ENCODE measurements at places on chromosomes 6 and 20.
A peak's percentile ranks its signal among the peaks of the same experiment; 100 is the strongest.

DNA sequence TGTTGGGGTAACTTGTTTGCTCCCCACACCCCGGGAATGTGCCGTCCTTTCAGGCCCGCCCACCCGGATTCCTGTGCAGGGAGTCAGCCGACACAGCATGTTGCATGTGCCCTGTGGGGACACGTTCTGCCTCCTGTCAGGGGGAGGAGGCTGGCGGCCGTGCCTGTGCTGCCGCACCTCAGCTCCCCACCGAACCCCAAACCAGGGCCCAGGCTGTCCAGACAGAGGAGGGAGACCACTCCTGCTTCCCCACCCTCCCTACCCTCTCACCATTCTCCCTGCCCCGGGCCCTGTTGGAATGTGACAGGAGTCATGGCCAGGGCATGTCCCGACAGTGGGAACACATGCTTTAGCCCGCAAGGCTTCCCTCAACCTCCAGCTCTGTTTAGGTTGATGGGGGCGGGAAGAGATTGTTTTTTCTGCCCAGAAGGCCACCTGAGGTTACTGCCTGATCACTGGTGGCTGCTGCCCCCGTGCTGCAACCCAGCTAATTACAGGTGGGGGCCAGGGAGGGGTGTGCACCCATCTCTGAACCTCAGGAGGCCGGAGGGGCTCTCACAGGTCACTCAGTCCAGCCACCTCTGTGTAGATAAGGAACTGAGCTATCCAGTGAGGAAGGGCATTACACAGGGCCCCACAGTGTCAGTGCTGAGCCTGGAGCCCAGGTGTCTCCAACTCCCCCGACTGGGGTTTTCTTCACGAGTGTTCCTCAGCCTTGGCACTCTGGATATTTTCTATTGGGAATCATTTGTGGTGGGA lies 13.6 kb downstream of the LRRC73 start:
- peak; percentile 25 for DNase-seq

DNA sequence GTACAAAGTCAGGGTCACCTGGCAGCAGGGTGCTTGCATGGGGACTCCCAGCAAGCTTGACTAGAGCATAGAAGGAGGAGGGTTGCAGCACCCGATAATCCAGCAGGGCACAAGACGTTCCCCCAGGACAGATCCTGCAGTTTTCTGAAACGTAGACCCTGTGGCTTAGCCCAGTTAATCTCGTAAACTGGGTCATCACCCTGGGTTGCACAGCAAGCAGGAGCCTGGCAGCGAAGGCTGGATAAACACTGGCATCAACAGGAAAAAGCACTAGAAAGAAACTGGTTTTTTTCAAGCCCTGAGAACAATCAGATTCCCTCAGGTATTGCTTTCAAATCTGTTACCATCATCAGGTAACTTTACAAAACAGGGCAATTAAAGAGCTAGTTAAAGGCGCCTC lies 92.6 kb downstream of the PDE7B start:
- DNase-seq: no peak

GRCh38 chr6:56525974-56526789 lies 116.5 kb downstream of the DST start:
- DNase-seq: no peak

DNA sequence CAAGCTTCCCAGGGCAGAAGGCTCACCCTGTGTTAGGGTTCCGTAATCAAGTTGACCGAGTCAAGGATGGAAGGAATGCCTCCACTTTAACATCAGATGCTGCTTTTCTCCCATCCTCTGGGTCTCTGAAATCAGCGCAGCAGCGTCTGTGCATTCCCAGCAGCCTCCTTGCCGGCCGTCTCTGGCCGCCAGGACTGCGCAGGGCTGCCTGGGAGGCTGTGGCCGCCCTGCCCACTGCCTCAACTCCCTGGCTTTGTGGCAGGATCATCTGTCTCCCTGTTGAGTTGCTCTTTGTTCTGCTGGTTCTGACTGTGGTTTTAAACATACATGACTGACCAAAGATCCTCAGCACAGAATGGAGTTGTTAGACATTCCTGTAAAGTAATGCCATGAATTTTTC lies 56.5 kb downstream of the DLL1 start:
- DNase-seq: no peak

- DNase-seq: peak; percentile 15
Measured at GRCh38 chr6:152642578-152643375, 5.6 kb upstream of the SYNE1 start.

DNA sequence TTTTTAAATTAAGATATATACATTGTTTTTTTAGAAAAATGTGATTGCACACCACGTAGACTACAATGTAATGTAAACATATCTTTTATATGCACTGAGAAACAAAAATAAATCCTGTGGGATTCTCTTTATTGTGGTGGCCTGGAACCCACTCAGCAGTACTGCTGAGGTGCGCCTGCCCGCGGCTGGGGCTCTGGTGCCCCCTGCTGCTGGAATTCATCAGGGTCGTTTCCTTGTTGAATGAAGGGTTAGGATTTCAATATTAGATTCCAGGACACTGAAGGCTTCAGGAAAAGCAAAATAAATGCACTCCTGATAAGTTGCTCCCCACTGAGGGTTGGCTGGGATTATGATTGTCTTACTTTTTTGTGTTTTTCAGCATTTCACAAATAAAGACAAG lies 175.8 kb upstream of the GGTLC1 start:
- peak; percentile 44 for DNase-seq

- DNase-seq: no peak
Measured at GRCh38 chr20:23264545-23264944, 86.0 kb upstream of the NXT1 start.

DNA sequence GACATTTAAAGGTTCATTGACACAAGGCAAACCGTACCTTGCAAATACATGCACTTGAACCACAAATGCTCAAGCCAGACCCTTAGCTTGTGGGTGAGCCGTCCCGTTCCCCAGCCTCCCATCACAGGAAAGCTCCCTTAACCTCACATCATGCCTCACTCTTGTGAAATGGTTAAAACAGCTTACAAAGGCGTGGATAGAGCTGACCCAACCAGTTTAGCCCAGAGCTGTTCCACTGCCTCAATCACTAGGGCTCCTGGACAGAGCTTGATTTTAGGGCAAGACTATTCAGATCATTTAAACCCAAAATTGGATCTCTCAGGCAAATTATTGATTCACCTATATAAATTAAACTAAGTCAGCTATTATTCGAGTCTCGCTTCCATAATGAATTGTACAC lies 229.6 kb upstream of the TAB2 start:
- DNase-seq: no peak

DNA sequence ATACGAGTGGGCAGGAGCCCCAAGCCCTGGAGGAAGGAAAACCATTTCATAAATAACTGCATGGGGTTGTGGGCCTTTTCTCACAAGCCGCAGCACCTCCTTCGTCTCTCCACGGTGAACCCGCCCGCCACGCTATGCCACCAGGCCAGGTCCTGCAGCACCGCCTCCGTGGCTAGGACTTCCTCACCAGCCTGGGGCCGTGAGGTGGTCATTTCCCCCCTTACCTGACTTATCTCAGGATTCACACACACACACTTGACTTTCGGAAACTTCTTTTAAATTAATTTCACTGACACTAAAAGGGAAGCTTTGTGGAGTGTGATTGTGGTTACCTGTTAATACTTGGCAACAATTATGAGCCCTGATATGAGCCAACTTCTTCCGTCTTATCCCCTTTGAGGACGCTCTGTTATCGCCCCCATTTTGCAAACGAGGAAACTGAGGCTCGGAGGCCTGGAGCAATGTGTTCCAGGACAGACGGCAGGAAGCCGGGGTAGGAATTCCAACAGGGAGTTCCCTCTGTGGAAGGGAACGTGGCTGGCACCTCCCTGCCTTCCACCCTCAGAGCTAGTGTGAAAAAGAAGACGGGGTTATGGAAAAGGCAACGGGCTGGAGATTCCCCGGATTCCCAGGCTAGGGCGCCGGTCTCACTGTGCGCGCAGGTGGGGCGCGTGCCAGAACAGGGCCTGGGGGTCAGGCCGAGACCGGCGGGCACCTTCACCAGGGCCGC lies 817 bp upstream of the SLCO4A1 start:
- no peak for DNase-seq

- no peak for DNase-seq
Measured at GRCh38 chr6:111278731-111279130, 191.4 kb downstream of the SLC16A10 start.

DNA sequence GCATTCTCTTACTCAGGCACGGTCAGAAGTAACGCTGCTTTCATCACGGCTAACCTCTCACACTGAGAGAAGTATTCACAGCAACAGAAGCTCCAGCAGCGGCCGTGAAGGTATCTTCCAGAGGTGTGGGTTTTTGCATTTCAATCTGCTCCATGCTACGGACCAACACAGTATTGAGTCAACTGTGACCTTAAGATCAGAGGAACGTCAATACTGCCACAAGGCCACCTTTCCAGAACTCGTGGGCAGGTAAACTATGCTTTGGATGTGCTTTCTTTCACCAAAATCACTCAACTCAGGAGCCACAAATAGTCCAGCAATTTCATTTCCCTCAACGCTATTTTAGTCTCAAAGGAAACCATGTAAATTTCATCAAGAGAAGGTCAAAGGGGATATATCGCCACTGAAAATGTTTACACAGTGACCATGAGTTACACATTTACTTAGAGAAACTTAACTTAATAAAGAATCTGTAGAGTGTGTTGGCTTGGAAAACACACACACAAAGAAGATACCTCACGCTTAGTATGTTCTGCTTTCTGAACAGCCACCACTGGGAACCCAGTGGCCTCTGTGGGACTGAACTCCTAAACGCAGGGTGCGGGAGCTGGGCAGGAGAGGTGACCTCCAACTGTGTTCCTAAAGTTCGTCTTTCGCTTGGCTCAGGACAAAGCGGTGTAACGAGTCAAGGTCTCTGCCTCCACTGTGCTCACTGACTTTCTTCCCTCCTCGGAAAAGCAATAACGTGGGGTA lies 27.9 kb downstream of the TXNDC5 start:
- DNase-seq: no peak

DNA sequence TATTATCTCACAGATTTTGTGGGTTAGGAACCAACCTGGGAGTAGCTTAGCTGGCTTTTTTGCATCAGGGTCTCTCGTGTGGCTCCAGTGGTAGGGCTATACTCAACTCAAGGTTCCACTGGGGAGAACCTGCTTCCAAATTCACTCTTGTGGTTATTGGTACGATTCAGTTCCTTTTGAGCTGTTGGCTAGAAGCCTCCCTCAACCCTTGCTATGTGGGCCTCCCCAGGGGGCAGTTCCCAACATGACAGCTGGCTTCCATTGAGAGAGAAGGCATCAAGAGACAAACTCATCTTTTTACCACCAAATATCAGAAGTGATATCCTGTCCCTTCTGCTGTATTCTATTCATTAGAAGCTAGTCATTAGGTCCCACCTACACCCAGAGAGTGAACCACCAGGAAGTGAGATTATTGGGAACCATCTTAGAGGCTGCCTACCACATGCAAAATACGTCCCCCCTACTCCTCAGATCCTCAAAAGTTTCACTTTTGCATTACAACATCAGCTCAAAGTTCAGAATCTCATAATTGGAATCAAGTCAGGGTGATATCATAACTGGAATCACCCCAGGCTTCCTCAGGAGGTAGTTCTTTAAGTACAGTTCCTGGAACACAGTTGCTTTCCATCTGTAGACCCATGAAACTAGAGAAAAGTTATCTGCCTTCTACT lies 30.9 kb downstream of the MKKS start:
- DNase-seq: no peak

DNA sequence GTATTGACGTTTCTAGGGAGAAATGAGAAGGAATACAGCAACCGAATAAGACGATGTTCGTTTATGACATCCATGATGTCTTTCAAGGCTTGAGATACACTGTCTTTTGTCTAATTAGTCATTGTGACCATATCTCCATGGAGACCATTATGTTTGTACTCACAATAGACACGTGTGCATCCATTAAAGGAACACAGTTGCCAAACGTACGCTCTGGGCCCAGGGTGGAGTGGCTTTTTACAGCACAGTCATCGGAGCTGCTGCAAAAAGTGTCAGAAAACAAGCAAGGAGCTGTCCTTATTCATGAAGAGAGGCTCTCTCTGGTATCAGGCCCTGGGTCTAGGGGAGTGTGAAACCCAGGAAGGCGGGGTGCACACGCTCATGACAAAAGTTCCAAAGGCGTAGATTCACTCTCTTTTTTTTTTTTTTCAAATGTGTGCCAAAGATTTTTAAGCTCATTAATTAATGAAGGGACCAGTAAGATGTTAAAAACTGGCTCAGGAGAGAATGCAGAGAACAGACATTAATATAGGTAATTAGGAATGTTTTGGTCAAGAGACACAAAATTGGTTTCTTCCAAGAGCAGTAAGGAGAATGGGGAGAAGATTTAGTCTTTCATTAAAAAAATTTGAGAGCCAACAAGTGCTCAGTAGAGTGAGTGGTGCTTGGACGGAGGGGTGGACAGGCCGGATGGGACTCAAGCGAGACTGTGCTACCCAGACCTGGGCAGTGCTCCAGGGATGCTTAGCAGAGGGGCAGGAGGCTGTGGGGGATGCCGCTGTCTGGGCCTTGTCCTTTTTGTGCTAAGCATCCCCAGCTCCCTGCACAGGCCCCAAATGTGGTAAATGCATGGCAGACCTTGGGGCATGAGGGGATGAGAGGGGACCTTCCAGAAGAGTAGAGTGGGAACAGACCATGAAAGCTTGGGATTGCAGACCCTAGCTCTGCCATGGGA lies 34.9 kb upstream of the GTSF1L start:
- DNase-seq: no peak

GRCh38 chr20:46749147-46749546 lies 39.7 kb downstream of the SLC2A10 start:
- no peak for DNase-seq

- DNase-seq: no peak
Measured at GRCh38 chr6:36280983-36281382, 11.1 kb downstream of the PNPLA1 start.

GRCh38 chr6:151240036-151240685 lies 394 bp downstream of the AKAP12 start:
- DNase-seq: no peak

DNA sequence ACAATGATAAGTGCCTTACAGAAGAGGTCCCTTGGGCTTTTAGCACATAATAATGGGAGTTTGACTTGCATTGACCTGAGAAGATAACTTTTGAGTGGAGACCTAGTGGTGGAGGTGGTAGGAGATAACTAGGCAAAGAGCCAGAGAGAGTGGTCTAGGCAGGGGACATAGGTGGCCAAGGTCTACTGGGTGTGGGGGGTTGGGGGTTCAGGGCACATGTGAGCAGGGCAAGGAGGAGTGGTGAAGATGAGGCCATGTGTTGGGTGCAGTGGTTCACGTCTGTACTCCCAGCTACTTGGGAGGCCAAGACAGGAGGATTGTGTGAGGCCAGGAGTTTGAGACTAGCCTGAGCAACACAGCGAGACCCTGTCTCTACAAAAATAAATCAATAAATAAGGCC lies 74.3 kb upstream of the CTNNBL1 start:
- no peak for DNase-seq

DNA sequence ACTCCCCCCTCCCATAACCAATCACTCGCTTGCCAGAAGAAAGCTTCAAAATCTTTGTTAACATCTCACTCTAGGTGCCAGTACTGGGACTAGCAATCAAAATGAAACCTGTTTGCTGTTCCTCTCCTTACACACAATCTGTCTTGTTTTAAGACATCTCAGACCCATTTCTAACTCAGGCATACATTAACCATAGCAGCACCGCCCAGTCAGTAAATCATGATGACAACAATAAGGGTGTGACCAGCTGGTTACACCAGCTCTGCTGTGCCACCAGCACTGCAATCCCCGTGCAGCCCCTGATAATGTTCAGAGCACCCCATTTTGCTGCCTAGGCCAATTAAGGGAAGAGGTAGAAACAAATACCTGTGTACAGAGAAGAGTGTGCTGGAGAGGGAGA lies 185.2 kb upstream of the TAB2 start:
- DNase-seq: no peak
